ENCODE measurements at places on chromosomes 6 and 20.

DNA sequence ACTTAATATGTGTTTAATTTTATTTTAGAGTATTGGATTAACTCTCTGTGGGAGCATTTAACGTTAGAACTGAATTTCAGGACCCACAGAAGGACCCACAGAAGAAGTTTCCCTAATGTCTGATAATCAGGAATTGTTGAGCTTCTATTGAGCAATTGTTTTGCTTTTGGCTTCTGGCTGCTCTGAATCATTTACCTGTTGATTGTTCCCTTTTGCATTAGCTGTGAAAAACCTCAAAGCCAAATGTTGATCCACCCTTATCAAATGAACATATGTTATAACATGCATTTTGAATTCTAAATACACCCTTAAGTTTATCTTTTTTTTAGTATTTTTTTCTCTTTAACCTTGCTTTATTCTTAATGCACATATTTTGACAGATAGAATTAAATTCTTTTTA, 393.5 kb downstream of the LAMA2 start:
- no peak for DNase-seq

DNA sequence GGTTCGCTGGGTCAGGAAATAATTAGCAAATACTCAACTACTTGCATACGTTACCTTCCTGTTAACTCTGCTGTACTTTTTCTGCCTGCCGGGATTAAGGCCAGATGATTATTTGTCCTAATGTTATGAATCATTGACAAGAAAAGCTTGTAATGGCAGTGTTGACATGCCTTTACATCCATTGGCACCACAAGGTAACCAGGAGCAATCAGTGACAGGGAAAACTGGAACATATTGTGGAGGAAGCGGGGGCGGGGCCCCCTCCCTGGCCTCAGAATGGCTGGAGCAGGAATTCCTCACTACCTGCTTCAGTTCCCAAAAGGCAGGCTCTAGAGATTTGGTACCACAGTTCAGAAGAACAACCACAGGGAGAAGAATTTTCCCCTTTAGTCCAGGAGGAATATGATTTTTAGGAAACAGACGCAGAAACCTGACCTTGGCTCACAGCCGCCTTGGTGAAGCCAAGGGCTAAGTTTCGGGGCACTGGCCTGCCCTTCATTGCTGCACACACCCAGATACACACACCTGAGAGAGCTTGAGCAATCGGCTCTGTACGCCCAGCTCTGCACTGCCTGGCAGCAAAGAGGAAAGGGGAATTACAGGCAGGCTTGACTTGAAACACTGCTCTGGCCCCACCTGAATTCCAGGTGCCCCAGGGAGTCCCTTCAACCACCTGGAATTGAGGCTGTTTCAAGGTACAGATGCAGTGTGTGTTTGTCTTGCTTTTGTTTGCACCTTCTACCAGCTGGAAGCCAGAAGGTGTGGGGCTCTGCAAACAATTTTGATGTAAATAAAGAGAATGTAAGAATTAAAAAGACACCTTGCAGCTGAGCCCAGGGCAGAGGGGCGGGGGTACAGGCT, 89.8 kb downstream of the MYB start:
- no peak for DNase-seq

DNA sequence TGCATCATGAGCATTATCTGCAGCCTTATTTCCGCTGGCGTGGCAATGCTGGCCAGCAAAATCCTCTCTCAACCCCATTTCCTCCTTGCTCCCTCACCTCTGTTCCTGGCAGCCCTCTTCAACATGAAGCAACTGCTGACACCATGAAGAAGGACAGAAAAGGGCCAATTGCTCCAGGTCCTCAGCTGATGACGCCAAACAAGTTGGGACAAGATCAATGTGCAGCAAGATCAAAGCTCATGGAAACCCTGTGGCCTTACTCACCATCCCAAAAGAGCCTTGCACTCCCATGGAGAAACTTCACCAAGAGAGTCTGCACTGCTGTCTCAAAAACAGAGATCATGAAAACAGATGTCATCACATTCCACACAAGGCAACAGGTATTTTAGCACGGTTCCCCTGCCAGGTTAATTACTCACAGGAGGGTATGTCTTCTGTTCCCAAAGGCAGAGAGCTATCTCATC, 7.4 kb downstream of the GFOD1 start:
- DNase-seq, result no peak

GRCh38 chr20:16308754-16309153, 264.5 kb downstream of the KIF16B start:
- no peak for DNase-seq

- DNase-seq, result no peak
Measured at GRCh38 chr6:106553440-106553839, 75.9 kb downstream of the RTN4IP1 start.

Data from activated CD8-positive, alpha-beta memory T cell treated with anti-CD3 and anti-CD28 coated beads for 48 hours (primary cell).